ENCODE measurements at places on chromosomes 2 and 18.

DNA sequence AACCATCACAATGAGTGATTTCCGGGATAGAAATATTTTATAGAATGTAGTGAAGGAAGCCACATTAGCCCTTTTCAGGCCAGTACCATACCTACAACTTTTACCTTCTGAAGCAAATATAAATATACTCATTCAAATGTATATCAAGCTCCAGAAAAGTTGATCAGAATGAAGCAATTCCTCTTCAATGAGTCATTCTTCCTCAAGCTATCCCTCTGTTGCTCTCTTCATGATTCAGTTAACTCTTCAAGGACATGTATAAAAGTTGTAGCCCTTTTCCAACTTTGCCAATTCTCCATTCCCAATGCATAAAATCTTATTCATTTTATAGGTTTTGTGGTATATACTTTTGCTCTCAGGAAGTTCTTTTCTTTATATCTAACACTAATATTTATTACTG is 242.1 kb upstream of the RGPD4 start:
- ATAC-seq = no peak

- ATAC-seq = no peak
Observed at GRCh38 chr18:36650906-36651305, 177.9 kb downstream of the TPGS2 start.

- no peak for ATAC-seq
Observed at GRCh38 chr2:171320731-171321130, 113.1 kb downstream of the METTL8 start.

GRCh38 chr2:88220718-88221117 is 50.6 kb downstream of the THNSL2 start:
- no peak for ATAC-seq

- ATAC-seq = no peak
Observed at GRCh38 chr2:94759211-94759610, 112.0 kb upstream of the TEKT4 start.

GRCh38 chr2:219018286-219018685 is 23.0 kb downstream of the CFAP65 start:
- ATAC-seq = no peak

GRCh38 chr18:59767732-59768131 is 70.5 kb upstream of the CCBE1 start:
- no peak for ATAC-seq

DNA sequence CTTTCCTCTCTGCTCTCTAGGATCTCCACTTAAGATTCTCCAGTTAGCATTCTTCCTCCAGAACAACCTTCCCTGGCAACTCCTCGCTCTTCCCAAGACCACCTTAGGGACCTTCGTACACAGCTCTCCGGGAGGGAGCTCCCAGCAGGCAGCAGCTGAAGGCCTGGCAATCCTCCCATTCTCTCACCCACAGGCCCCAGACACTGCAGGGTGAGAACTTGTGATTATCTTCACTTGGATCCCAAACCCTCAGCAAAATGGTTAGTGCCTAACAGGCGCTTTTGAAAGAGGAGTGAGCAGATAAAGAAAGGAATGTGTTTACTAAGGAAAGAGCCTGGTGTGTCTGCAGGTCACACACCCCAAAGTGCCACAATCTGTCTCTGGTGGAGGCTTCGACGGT is 83.8 kb upstream of the SNTG2 start:
- ATAC-seq = no peak

- no peak for ATAC-seq
Observed at GRCh38 chr18:10089881-10090280, 176.1 kb downstream of the VAPA start.

- ATAC-seq = no peak
Observed at GRCh38 chr2:128496700-128497099, 178.0 kb upstream of the HS6ST1 start.

DNA sequence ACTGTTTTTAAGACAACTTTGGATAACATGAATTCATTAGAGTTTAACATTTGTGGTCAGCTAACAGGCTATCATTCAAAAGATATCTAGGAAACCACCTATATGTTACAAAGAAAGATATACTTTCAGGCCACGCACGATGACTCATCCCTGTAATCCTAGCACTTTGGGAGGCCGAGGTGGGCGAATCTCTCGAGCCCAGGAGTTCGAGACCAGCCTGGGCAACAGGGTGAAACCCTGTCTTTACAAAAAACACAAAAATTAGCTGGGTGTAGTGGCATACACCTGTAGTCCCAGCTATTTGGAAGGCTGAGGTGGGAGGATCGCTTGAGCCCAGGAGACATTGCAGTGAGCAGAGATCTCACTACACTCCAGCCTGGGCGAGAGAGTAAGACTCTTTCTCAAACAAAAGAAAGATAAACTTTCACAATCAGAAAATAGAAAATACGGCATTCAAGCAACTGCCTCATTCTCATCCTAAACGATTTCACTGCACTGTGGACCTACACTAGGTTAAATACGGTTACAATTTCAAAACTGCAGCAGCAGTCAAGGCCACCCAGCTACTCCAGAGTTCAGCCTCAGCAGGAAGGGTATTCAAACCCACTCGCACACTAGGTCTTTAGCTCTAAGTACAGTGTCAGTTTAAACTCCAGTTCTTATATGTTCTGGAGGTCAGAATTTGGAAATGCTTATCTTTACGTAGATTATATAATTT is 250.0 kb upstream of the SLC39A10 start:
- no peak for ATAC-seq

GRCh38 chr18:61531182-61531581 is 198.0 kb downstream of the CDH20 start:
- ATAC-seq = no peak

- ATAC-seq = no peak
Observed at GRCh38 chr2:172550419-172550818, 5.5 kb upstream of the PDK1 start.

DNA sequence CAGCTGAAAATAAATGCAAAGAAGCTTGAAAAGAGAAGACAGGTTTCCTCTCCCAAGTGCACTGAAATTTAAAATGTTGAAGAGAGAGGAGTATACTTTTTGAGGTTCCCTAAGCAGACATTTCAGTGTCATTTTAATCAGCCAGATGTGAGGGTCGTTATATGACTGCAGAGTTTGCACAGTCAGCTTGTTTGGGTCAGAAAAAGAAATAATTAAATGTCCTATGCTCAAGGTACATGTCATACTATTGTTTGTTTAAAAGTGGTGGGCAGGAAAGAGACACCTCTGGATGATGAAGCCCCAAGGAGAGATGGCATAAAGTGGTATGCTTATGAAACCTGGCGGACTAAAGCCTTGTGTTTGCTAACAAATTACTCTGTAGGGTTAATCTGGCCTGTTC is 55.2 kb downstream of the CCDC85A start:
- no peak for ATAC-seq
